SK-N-DZ (cell line): ENCODE measurements at places on chromosomes 1 and 21.

GRCh38 chr1:15215116-15215515, 31.9 kb upstream of the FHAD1 start:
- DNase-seq: no peak

GRCh38 chr1:56206391-56206790, 373.0 kb downstream of the PLPP3 start:
- DNase-seq: no peak

DNA sequence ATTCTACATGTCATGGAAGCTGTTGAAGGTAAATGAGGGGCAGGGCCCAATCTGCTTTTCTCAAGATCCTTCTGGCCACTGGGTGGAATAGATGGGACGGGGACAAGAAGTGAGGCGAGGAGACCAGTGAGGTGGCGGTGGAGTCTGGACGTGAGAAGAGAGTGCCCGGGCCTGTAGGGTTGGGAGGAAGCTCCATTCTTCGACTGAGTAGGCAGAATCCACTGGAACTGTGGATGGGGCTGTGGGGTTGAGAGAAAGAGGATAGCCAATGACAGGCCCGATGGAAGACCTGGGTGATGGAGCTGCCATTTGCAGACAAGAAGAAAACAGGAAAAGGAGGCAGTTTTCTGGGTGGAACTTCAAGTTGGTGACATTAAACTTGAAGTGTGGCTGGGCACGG, 10.3 kb downstream of the SLC1A7 start:
- no peak for DNase-seq

- no peak for DNase-seq
Observed at GRCh38 chr1:197696372-197696771, 78.9 kb downstream of the DENND1B start.

DNA sequence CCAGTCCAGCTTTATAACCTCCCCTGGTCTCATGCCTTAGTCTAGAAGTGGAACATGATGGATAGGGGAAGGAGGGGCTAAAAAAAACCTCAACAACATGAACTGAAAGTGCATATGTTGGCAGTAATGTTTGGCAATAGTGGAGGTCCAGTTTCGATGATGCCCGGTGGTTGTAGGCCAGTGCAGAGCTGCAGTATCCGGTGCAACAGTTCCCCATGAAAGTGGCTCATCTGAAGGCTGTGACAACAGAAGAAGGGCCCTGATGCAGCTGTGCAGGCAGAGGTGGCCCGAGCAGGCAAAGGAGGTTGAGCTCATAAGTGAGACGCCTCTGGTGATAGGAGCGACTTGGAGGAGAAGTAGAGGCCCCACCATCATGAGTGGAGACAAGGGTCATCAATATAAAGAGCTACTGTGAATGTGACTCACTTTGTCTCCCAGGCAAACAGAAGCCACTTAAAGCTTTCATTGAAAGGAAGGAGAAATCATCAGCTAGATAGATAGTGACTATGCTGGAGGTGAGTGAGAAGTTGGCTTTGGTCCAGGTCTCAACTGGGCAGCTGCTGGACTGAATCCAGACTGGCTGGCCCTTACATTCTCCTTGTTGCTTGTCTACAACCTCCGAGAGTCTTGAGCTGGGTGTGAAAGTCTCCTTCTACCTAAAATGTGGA, 10.2 kb upstream of the CREG1 start:
- DNase-seq: no peak

DNA sequence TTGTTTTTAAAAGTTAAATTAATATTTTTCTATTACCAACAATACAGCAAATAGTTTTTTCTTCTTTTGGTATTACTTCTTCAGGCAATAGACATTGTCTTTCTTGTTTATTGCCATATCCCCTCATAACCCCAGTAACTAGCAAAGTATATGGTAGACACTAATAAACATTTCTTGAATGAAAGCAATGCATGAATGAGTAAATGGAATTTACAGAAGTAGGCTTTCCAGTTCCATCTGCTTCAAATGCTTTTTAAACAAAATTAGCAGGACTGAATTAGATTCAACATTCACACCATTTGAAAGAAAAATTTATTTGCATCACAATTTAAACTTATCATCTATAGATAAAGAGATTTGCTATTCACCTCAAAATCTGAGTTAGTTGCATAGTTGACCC, 5.6 kb upstream of the DR1 start:
- no peak for DNase-seq

GRCh38 chr1:32321712-32322291, 14.2 kb downstream of the MARCKSL1 start:
- no peak for DNase-seq

- DNase-seq: no peak
Observed at GRCh38 chr1:22285549-22286396, 142.9 kb upstream of the WNT4 start.
